ENCODE measurements at places on chromosomes 1 and 21.

DNA sequence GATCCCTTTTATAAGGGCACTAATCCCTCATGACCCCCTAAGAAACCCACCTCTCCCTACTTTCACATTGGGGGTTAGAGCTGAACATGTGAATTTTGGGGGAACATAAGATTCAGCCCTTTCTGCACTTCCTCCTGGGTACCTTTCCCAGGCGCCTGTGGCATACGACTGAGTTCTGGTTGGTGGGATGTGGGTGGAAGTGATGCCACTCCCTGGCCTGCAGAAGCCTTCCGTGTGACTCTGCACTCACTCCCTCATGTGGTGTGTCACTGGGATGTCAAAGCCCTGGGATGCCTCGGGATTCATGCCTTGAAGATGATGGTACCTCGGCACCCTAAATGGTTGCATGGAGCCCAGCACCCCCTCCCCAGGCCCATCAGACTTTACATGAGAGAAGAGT is 28.3 kb upstream of the VASH2 start:
- no peak for DNase-seq

DNA sequence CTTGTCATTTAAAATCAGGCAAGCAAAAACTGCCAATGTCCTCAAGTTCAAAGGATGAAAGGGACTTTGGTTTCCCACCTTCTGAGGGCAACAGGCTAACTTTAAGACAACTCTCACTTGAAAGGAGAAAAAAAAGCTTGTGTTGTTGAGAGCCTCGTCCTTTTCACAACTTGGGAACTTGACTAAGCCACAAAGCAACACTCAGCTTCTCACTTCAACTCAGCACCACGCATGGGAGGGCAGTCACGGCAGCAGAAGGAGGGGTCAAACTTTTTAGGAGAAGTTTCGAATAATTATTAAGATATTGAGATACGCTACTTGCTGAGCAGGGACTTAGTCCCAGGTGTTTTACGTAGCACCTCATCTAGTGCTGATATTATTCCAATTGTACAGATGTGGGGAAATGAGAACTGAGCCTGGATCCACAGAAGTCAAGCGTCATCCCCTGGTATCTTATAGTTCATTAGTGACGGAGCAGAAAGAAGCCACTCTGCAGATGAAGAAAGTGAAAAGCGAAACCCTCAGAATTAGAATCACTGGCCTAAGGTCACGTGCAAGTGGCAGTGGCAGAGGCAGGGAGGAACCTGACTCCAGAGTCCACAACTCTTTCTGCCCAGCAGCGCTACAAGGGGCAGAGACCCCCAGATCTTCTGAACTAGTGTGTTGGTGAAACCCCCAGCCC is 83.6 kb downstream of the JAK1 start:
- DNase-seq, result no peak

GRCh38 chr1:224276771-224277487 is 53.0 kb downstream of the NVL start:
- DNase-seq, result no peak

DNA sequence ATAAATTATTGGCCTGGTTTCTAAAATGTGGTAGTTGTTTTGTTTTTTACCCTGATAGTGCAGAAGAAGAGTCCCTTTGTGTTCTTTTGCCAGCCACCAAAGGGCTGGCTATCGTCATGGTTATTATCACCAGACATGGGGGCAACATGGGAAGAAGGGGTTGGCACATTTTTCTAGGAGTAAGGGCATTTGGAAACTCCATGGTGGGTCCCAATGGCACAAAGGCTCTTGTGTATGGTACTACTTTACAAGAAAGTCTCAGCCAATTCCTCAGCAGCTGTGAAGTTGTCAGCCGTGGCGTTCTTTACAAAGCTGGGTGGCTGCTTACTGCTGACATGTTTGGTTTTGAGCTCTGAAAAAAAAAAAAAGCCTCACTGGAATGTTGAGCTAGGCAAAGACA is 330.4 kb upstream of the ESRRG start:
- DNase-seq, result no peak

DNA sequence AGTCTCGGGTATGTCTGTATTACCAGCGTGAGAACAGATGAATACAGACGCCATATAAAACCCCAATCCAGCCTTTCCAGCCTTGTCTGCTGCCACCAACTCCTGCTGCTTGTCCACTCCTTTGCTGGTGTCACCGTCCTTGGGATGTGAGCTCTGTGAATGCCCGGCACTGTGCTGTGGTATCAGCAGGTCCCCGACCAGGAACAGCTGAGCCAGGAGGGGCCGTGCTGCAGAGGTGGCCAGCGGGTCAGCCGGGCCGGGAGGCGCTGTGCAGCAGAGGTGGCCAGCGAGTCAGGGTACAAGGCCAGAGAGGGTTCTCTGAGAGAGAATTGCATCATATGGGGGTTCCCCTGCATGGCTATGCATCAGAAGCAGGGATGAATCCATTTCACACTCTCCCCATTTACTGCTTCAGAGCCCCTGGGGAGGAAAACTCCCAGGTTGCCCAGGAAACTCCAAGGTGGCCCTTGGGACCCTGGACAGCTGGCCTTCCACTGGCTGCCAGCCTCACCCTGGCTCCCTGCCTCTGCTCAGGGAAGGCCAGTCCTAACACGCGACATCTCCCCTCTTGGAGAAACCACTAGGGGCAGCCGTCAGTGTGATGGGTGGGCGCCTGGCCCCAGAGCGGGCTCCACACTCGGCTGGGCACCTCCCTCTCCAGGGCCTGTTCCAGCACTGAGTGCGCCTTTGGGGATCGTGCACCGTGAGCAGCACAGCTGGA is 122.4 kb upstream of the COL6A1 start:
- no peak for DNase-seq

DNA sequence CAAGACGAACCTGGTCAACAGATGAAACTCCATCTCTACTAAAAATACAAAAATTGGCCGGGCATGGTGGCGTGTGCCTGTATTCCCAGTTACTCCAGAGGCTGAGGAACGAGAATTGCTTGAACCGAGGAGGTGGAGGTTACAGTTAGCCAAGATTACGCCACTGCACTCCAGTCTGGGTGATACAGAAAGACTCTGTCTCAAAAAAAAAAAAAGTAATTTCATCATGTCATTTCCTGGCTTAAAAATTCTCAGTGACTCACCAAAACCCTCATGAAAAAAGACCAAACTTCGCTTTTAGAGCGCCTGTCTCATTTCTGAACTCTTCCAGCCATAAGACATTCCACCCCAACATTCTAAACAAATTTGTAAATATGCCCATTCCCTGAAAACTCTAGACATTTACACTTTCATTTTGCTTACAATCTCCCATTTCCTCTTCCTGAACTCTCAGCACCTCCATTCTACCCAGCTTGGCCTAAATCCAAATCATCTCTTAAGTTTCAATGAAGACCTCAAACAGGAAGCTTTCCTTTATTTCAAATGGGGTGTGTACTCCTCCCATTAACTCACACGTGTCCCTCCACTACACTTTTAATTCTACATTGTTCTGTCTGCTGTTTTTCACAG is 50.5 kb upstream of the PRRC2C start:
- no peak for DNase-seq

DNA sequence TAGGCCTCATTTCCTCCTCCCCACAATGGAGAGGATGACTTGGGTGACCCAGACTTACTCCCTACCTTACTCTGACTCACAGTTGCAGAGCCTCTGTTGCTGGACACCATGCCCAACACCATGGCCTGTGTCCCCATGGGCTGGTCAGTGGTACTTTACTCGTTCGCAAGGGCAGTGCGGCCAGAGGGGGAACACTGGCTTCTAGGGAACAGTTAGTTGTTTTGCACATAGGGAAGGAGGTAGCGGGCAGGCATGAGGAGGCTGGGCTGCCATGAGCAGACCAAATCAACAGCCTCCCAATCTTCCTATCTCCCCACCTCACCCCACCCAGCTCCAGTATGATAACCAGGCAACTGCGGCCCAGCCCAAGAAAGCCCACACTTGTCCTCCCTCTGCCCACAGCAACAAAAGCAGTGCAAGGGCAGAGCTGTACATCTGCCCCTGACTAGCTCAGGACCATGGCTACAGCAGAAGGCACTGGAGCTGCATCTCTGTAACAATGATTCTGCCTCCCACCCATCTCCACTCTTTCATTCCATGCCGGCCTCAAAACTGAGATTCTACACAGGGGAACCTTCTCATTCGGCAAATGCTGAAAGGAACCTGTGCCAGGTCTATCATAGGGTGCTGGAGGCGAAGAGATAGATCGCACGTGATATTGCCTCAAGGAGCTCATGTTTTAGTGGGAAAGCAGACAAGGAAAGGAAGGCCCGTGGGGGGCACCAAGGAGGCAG is 18.6 kb downstream of the TAL1 start:
- DNase-seq, result no peak

GRCh38 chr1:235329139-235329902 is 951 bp downstream of the GGPS1 start:
- DNase-seq, result peak; percentile 24

GRCh38 chr1:25046194-25046532 is 116.1 kb upstream of the RUNX3 start:
- DNase-seq, result peak; percentile 26

All from germinal center (tissue), 1 donor.